ENCODE measurements at places on chromosomes 5 and 9.

GRCh38 chr5:92874790-92875189, 706.2 kb downstream of the NR2F1-AS1 start:
- DNase-seq = no peak

DNA sequence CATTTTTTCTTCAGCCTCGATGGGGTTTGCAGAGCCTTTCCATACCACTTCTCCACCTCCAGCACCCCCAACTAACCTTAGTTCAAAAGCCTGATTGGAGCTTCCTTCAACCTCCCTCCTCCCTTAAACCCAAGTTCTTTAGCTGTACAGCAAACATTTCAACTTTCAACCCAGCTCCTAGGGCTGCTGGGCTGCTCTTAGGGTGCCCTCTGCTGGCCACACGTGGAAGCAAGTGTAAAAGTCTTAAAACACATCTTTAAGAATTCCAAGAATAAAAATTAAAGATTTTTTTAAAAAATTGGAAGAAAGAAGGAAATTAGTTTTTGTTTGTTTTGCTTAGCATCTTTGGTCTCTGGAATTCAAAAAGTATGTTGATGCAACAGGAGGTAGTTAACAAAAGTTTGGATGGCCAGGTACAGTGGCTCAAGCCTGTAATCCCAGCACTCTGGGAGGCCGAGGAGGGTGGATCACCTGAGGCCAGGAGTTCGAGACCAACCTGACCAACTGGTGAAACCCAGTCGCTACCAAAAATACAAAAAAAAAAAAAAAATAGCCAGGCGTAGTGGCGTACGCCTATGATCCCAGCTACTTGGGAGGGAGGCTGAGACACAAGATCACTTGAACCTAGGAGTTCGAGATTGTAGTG, 15.5 kb upstream of the HSD17B3 start:
- peak; percentile 37 for DNase-seq

GRCh38 chr9:81832571-81833285, 95.5 kb upstream of the SPATA31D4 start:
- DNase-seq = no peak

- DNase-seq = no peak
Measured at GRCh38 chr5:128237546-128237945, 154.0 kb downstream of the SLC12A2 start.

DNA sequence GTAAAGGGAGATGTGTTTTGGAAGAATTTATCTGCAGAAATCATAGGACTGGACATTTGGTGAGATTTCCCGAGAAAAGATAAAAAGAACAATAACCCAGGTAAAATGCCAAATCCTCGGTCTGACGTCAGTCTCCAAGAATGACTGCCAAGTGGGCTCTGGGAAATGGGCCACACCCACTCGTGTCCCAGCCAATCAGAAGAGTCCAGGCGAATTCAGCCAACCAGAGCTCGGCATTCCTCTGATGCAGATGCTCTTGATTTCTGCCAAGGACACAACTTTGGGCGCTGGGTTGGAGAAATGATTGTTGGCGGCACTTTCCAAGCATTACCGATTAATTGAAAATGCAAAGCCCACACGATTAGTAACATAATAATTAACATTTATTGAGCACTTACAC, 73.3 kb downstream of the FGF18 start:
- DNase-seq = no peak

GRCh38 chr9:14004110-14004509, 309.8 kb downstream of the NFIB start:
- no peak for DNase-seq

GRCh38 chr5:80554646-80555045, 15.4 kb downstream of the ANKRD34B start:
- no peak for DNase-seq

DNA sequence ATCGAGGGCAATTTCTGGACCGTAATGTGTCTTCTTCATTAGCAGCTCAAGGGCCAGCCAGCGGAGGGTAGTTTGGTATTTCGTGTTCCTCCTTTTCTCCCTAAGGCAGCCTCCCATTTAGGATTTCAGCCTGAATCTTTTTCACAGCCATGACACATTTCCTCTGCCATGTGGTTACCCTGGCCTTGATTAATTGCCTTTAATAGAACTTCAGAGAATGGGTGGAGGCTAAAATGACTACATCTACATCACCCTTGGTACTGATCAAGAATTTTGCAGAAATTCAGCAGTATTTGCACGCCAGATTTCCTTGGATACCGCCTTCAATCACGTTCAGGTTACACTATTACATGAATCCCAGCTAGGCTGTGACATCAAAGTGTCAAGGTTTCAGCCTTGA, 58.0 kb downstream of the ADAMTS16 start:
- no peak for DNase-seq

GRCh38 chr9:8136477-8136876, 336.9 kb upstream of the DMAC1 start:
- DNase-seq = no peak

GRCh38 chr5:74183041-74183440, 457.5 kb downstream of the ENC1 start:
- DNase-seq = no peak

DNA sequence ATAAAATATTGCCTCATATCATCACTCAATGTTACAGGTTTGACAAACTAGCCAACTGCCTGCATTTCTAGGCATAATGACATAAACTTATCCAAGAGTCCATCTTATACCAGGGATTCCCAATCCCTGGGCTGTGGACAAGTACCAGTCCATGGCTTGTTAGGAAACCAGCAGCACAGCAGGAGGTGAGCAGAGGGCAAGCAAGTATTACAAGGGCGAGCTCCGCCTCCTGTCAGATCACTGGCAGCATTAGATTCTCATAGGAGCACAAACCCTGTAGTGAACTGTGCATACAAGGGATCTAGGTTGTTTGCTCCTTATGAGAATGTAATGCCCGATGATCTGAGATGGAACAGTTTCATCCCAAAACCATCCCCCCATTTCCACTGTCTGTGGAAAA, 144.9 kb downstream of the PRKACG start:
- no peak for DNase-seq

DNA sequence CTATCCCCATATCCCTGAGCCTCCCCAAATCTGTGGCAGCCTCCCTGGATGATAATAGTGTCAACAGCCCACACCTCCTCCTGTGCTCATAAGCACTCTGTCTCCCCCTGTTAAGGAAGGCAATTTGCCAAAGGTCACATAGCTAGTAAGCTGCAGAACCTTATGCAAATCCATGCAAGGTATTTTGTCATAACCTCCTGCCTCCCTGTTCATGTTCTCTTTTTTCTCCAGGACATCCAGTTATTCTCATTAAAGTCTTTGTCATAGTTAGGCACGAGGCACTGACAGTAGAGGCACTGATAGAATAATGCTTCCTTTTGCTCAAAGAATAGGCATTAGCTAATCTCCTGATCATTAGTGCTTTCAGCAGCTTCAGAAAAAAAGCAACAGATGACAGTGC, 10.2 kb upstream of the AUH start:
- no peak for DNase-seq

- DNase-seq = no peak
Measured at GRCh38 chr9:97237311-97237786, 70.1 kb upstream of the CCDC180 start.

DNA sequence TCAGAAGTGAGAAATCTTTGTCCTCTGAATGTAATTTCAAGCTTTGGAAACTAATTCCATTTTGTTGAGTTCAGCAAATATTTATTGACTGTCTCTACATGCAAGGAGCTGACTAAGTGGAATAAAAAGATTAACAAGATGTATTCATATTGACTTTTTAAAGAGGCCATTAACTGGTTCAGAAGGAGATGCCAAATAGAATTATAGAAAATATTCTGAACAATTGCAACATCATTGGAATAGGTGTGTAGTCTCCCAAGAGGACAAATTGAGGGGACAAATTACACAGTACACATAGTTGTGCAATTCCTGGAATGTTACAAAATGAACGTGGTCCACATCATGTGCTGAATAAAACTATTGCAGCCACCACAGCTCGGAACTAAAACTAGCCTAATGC, 224.2 kb downstream of the NPR3 start:
- DNase-seq = no peak

- no peak for DNase-seq
Measured at GRCh38 chr9:38083858-38084555, 15.0 kb upstream of the SHB start.

GRCh38 chr5:55763746-55764420, 26.0 kb downstream of the DDX4 start:
- no peak for DNase-seq

- no peak for DNase-seq
Measured at GRCh38 chr5:53893626-53894025, 333.2 kb downstream of the NDUFS4 start.

GRCh38 chr9:76571743-76572146, 112.8 kb downstream of the GCNT1 start:
- no peak for DNase-seq

DNA sequence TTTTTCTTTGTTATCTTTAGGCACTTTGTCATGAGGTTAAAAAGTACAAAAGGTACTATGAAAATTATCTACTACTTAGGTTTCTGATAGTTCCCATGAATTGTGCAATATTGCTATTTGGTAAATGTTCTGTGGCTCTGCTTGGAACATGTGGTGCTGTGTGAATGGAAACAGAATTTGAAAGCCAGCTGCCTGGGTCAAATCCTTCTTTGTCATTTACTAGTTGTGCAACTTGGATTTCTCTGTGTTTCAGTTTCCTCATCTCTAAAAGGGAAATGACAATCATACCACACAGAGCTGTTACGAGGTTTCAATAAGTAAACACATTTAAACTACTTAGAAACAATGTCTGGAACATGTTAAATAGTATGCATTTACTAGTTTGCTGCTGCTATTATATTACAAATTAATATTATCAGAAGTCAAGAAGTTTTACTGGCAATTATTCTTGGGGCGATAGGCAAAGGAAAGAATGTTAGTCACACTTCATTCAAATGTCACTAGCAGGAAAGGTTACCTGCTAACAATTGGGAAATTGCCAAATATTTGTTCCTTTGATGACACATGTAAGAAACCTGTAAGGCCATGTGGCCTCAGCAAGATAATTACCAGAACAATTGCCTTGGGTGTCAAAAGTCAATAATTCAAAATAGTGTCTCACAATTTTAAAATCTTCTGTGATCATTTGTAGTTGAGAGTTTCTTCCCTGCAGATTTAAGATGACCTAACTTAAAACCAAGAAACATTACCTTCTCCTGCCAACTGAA, 184.8 kb downstream of the KIAA0825 start:
- peak; percentile 13 for DNase-seq

- no peak for DNase-seq
Measured at GRCh38 chr5:56478062-56478461, 244.9 kb upstream of the ANKRD55 start.

DNA sequence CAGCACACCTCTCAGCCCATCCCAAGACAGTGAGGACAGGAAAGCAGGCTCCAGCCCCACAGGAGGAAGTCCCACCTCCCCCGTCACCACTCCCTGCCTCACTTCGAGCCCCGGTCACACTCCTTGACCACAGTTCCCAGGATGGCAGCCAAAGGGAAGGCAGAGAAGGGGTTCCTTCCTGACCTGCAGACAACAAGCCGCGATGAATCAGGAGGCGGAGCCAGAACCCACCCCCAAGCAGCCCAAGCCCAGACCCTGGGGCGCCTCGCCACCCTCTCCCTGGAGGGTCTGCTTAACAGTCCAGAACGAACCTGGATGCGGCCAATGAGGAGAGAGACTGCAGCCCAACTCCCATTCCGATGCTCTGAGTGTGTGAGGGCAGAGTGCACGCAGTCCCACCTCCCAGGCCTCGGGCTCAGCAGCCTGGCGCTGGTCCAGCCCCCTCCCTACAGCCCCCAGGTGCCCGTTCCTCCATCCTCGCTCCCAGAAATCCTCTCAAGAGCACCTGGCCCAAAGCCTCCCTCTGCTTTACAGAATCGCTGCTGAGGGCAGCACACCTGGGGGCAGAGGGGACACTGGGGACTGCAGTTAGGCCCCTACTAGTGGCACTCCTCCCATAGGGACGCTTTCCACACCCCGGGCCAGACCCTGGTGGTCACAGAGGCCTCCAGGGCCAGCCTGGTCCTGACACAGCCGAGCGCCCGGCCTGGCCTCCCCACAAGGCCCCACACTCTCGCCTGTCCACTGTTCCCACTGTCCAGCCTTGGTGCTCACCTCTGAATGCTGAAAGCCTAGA, 69.6 kb upstream of the LRRTM2 start:
- DNase-seq = no peak

DNA sequence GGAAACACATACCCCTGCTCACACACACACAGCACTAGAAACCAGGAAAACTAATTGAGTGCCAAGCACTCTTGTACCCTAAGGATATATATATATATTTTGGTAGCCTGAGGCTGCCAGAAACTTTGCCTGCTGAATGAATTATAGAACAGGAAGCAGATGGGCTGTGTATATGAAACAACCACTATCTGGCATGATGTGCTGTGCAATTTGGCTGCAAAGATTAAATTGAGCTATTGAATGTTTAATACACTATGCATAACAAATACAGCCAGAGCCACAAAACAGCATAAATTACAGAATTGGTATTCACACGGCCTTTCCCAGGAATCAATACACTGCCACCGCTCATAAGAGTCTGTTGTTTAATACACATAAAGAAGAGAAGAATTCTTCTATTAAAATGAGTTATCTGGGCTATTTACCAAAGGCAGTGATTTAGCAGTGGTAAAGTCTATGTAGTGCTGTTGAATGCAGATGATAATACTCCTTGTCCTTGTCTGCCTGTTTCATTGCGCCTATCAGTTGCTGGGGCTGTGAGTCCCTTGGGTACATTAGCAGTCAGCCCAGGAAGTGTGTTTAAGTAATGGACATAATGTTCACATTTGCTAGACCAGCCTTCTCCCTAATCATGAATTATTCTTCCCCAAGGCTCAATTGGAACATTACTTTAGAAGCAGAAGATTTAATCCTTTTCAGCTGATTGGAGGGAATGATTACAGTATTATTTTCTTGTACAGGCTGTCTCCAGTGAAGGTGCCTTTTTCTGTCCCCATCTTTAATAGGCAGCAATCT, 294.3 kb downstream of the TLE1 start:
- DNase-seq = no peak

DNA sequence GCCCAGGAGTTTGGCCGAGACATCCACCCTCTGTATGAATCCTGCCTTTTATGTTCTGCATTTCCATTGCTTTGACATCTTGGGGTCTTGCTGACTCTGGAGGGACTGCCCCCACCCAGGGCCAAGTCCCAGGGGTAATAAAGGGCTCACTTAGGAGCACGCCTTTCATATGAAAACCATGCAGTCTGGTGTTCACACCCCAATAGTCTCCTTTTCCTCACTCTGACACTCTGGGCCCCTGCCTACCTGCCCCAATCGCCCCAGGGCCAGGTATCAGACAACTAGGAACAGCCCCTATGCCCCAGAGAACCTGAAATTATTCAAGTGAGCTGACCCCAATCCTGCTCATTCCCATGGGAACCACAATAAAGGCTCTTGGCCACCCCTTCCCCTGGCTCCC, 33.1 kb upstream of the RAPGEF1 start:
- no peak for DNase-seq

Measured in brain microvascular endothelial cell (primary cell).